ENCODE measurements at places on chromosomes 4 and X.

- no peak for DNase-seq
Observed at GRCh38 chr4:24476282-24476681, 108.1 kb downstream of the DHX15 start.

- no peak for DNase-seq
Observed at GRCh38 chr4:29927895-29928294, 792.3 kb upstream of the PCDH7 start.

GRCh38 chr4:151854731-151855130 lies 93.9 kb upstream of the GATB start:
- no peak for DNase-seq

DNA sequence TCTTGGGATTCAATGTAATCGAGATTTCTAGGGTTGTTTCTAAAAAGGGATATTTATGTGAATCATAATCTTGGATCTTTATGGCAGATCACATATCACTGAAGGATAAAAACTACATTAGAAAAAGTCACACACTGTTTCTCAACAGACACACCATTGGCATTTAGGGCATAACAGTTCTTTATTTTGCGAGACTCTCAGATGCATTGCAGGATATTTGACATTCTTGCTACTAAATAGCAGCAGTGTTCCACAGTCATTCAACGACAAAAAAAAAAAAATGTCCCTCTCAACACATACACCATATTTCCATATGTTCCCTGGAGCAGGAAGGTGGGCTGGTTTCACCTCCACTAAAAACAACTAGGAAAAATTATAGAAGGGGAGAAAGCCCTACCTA lies 243.4 kb upstream of the PCDH18 start:
- DNase-seq = no peak

DNA sequence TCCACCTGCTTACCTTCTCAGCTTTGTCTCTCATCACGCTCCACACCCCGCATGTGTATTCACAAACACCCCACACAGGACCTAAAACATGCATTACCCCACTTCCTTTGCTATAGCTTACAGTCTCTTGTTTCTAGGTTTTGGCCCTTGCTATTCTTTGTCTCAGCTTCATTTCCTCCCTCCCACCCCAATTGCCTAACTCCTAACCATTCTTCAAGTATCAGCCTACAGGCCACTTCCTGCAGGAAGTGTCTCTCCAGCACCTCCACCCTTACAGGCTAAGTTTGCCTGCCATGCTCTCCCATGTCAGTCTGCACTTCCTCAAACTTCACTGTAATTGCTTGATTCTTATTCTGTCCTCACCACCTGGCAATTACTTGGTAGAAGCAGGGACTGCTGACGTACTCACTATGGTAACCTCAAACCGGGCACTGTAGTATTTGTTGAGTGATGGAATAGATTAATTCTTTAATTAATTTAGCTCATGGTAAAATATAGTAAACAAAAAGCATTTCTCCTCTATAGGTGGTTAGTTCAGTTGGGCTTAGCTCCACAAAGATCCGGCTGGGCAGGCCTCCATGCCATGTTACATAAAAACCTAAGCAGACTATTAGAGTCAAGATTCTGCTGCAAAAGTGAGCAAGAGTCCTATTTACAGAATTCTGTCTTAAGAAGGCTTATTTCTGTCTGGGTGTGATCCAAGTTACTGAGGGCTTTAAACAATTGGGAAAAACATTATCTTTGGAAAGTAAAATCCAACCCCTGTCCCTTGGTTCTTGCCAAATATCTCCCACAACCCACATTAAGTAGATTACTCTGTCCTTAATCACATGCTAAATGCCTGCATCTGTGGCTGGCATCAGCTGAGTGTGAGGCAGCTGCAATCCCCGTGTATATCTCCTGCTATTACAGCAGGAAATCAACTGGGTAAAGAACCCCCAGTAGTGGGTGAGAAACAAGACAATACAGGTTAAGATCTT lies 124.7 kb upstream of the CPEB2 start:
- DNase-seq = no peak
